Vein endothelial cell (primary cell): ENCODE measurements at places on chromosomes 7 and 10. TPM values are rescaled to one million over a fixed set of nuclear protein-coding genes. Genes with fewer than 3 reads are reported as not detected.

The TMEM176A gene
- total RNA-seq: not detected in 2 replicates

The ITPRID1 gene
- total RNA-seq: not detected in 2 replicates

The DNAJC12 gene
- total RNA-seq: 4.9 and 17.3 TPM in 2 replicates

The MINDY4 gene
- total RNA-seq: 4.2 and 5.0 TPM in 2 replicates

The ADAM22 gene
- 0.33 and 0.86 TPM in 2 replicates for total RNA-seq

The LRRC18 gene
- total RNA-seq: not detected in 2 replicates
